CD4-positive, CD25-positive, alpha-beta regulatory T cell (primary cell): ENCODE measurements at places on chromosomes 3 and 15.

DNA sequence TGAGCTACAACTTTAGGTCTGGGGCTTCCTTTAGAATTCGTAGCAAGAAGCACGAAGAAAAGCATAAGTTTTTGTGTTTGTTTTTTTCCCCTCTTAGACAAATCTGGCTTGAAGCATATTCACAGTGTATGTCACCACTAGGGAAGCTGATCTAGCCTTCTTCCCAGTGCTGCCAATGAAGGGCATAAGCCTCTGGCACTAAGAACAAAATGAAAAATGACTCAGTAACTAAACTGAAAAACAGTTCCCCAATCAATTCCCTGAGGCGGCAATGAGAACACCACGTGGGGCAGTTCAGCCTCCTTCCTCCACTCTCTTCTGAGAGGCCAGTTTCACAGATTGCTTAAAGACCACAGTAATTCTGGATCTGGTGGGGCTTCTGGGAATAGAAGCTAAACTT lies 338.1 kb downstream of the GAP43 start:
- DNase-seq: no peak

DNA sequence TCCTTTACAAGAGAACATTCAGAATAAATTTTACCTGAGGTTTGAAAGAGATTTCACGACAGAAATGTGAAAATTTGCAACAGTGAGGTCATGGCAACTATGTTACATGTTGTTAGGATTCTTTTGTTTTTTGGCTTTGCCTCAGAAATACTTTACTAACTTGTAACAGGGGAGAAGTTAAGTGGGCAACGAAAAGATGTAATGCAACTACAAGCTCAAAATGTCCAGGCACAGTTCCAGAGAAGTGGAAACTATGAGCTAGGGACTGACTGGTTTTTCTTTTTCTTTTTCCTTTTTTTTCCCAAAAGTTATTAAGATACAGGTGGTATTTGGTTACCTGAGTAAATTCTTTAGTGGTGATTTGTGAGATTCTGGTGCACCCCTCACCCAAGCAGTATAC lies 111.5 kb upstream of the PPP2R3A start:
- DNase-seq: no peak

DNA sequence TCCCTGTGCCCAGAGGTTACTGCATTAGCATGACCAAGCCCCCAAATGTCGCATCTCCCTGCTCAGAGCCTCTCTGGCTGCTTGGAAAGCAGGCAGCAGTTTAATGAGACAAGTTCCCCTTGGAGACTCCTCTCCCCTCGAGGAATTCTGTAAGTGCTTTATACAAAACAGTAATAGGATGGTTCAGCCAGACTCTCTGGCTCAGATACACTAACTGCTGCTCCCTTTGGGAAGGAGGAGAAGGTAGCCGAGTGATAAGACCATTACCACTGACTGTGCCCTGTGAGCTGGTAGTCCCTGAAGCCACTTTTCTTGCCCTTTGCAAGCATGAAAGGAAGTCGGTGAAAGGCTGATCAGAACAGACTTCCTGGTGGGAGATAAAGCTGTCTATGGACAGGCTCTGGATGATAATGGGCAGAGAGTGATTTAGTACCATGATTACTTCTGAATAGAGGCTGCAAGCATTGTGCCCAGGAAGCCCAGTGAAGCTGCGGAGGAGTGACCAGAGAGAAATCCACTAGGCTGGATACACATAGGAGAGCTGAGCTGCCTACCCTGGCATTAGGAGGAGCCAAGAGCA lies 100.8 kb downstream of the SEMA6D start:
- no peak for DNase-seq

- DNase-seq: no peak
Observed at GRCh38 chr3:12188328-12188648, 29.6 kb upstream of the TIMP4 start.
